Activated T-helper 1 cell treated with anti-CD3 and anti-CD28 coated beads, Interleukin-12 subunit alpha, Interleukin-12 subunit beta, Interleukin-2, Interleukin-4 antibody, amounts not matched to agents 30 ng/mL and 10 ng/mL and 1 ng/mL, durations not matched to agents 14 hours and 24 hours and 36 hours (primary cell): ENCODE measurements at places on chromosomes 16 and 17. TPM values are rescaled to one million over a fixed set of nuclear protein-coding genes. Genes with fewer than 3 reads are reported as not detected.

The VAC14 gene
- total RNA-seq, result 36.6 and 37.5 TPM in 2 replicates

The SERPINF2 gene
- 0.12 and 0.41 TPM in 2 replicates for total RNA-seq

The CCL16 gene
- not detected in 2 replicates for total RNA-seq

The RHBDF1 gene
- 0.52 and 0.96 TPM in 2 replicates for total RNA-seq

The SLC16A13 gene
- 14.3 and 14.8 TPM in 2 replicates for total RNA-seq

The KRT24 gene
- total RNA-seq, result not detected in 2 replicates

The SLFN5 gene
- total RNA-seq, result 10.4 and 11.0 TPM in 2 replicates

The CES3 gene
- total RNA-seq, result 5.6 and 7.3 TPM in 2 replicates

The ASGR1 gene
- 1.1 and 1.6 TPM in 2 replicates for total RNA-seq

The ENPP7 gene
- total RNA-seq, result 0.10 and 0.16 TPM in 2 replicates

The G6PC1 gene
- total RNA-seq, result not detected in 2 replicates

The CEMP1 gene
- 0.23 and 0.49 TPM in 2 replicates for total RNA-seq

The PNPO gene
- total RNA-seq, result 58.8 and 60.7 TPM in 2 replicates

The FLYWCH2 gene
- total RNA-seq, result 22.9 and 25.4 TPM in 2 replicates

The CYB5B gene
- 157 and 166 TPM in 2 replicates for total RNA-seq

The ESRP2 gene
- total RNA-seq, result 0.10 and 0.12 TPM in 2 replicates

The MXRA7 gene
- 3.8 and 5.1 TPM in 2 replicates for total RNA-seq

The HSPB9 gene
- total RNA-seq, result 0.10 TPM in 1 of 2 replicates, not detected in the other

The G6PC3 gene
- total RNA-seq, result 33.5 and 34.9 TPM in 2 replicates

The TMEM208 gene
- 68.5 and 72.4 TPM in 2 replicates for total RNA-seq

The CACNG4 gene
- total RNA-seq, result not detected in 2 replicates

The ARHGAP44 gene
- total RNA-seq, result 0.51 TPM in 1 of 2 replicates, not detected in the other

The SSTR5 gene
- total RNA-seq, result not detected in 2 replicates

The HOXB7 gene
- 0.49 and 0.51 TPM in 2 replicates for total RNA-seq

The FBXL16 gene
- total RNA-seq, result 6.3 and 7.6 TPM in 2 replicates

The CTRB2 gene
- total RNA-seq, result not detected in 2 replicates

The CRHR1 gene
- total RNA-seq, result not detected in 2 replicates
